ENCODE measurements at places on chromosomes 12 and 14.

- DNase-seq = no peak
Measured at GRCh38 chr14:21090194-21090939, 8.1 kb downstream of the ZNF219 start.

DNA sequence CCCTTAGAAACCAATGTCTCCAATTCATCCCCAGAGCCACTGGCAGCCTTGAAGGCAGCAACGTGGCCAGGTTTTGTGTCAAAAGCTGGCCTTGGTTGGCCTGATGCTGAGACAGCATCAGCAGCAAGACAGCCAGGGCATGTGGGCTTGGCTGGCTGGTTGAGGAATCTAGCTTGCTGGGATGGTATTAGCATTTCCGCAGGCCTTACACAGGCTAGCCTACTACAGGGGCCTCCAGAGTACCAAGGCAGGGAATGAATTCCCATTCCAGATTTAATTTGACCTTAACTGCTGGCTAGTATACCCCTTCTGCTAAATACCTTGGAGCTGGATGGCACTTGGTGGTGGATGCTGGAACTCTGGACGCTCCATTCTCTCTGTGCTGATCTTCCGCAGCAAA is 15.8 kb downstream of the NGDN start:
- DNase-seq = no peak

DNA sequence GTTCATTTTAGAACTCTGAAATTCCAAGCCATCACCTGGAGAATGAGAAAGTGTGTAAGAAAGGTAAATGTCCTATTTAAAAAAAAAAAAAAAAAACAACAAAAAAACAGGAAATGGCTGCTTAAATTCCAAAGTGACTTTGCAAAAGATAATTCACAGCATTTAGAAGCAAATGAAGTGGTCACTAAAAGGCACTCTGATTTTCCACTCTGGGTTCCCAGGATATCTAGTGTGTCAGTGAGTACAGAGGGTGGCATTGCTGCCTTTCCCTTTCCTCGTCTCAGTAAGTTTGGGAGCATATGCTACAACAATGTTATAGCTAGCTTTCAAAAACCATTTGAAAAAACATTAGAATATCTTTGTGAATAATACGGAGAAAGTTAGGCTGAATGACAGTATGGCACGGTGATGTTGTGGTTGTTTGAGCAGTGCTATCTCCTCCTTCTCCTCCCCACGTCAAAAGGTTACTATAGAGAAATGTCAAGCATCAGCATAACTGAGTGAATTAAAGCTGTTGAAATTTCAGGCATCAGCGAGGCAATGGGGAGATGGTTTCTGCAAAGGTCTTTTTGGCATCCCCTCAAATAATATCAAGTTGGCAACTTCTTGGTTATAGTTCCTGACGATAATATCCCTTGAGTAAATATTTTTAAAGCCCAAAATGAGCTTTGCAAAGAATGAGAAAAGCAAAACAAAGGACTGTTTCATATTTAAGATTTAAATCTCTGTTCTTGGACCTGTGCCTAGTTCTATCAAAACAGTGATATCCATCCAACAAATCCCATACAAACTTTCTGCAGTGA is 164.5 kb upstream of the E2F7 start:
- DNase-seq = no peak

DNA sequence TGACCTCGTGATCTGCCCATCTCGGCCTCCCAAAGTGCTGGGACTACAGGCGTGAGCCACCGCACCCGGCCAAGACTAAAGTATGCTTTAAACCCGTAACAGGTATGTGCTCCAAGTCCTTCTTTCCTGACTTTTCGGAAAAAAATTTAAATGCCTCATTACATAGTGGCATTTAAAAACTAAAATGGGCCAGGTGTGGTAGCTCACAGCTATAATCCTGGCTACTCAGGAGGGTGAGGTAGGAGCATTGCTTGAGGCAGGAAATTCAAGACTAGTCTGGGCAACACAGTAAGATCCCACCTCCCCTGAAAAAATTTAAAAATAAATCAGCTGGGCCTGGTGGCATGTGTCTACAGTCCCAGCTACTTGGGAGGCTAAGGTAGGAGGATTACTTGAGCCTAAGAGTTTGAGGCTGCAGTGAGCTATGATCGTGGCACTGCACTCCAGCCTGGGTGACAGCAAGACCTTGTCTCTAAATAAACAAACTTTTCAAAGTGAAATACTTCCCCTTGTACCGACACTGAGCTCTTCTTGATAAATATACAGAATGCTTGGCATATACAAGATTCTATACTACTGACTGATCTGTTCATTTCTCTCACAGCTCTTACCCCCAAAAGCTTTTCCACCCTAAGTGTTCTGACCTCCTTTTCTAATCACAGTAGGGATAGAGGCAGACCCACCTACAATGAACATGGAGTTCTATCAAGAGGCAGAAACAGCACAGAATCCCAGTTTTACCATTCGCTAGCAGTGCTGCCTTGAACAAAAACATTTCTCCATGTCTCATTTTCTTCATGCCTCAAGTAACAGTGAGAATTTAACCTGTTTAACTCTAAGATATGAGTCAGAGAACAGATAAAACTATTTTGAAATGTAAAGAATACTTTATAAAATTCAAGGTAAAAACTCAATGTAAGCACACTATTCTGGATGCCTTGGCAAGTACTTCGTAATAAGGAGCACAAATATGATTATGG is 7.9 kb downstream of the PPP4R3A start:
- no peak for DNase-seq

DNA sequence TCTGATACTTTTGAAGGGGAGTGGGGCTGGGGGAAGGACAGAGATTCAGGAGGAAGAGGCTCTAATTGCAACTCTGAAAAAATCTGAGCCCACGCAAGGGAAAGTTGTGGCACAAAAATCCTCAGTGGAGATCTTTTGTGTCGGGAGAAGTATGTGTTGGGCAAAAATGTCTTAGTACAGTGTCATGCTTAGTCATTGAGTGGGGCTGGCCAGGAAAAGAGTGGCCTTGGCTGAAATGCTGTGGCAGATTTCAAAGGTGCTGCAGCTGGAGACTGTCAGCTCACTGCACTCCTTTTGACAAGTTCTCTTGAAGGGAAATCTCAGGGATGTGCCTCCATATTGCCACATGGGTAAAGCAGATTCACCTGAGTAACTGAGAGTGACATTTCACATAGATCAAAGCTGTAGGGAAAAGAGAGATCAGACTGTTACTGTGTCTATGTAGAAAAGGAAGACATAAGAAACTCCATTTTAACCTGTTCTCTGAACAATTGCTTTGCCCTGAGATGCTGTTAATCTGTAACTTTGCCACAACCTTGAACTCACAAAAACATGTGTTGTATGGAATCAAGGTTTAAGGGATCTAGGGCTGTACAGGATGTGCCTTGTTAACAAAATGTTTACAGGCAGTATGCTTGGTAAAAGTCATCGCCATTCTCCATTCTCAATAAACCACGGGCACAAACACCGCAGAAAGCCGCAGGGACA is 36.0 kb upstream of the GLIPR1 start:
- DNase-seq = no peak

Data from GM06990 (cell line).